Naive B cell (primary cell): ENCODE measurements at places on chromosomes 2 and 18.

DNA sequence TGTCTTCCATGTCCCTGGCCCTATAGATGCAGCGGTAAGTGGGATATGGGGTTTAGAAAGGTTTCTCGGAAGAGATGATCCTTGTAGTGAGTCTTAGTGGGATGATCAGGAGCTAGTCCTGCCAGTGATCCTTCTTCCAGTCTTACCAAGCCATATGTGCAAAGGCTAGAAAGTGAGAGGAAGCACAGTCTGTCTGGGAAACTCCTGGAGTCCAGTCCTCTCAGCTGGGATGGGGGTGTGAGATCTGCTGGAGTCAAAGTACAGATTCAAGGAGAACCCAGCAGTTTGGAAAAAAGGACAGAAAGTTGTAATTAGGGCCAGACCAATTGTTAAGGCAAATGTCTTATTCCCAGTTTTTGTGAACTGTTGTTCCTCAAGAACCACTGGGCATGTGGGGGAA lies 83.3 kb downstream of the LIMS1 start:
- DNase-seq = no peak

DNA sequence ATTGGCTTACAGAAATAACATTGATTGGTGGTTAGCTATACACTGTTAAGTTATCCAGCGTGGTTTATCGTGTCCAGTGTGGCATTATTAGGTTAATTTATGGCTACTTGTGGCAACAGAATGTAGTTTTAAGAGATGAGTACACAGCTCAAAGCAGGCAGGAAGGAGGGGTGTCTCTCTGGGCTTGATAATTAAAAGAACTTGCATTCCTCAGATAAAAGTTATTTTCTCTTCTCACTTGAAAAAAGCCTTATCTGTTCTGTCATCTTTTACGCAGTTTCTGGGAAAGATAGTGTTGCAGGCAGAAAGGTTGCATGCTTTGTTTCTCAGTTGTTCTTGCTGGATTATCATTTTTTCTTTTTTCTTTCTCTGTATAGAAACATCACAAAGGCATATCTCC lies 154.4 kb upstream of the COL3A1 start:
- DNase-seq = no peak

- DNase-seq = no peak
Measured at GRCh38 chr2:55026202-55026601, 24.0 kb downstream of the RTN4 start.

- no peak for DNase-seq
Measured at GRCh38 chr2:29412197-29412925, 297.1 kb downstream of the CLIP4 start.

GRCh38 chr2:16640867-16641266 lies 24.8 kb downstream of the CYRIA start:
- DNase-seq = no peak
